ENCODE measurements at places on chromosomes 6 and 20. TPM values are rescaled to one million over a fixed set of nuclear protein-coding genes. Genes with fewer than 3 reads are reported as not detected.

ATAT1 gene
- 6.7 TPM for total RNA-seq

CALHM6 gene
- total RNA-seq, result 0.45 TPM

CCDC170 gene
- total RNA-seq, result 0.07 TPM

GPLD1 gene
- 1.1 TPM for total RNA-seq

ADGRG6 gene
- 62.5 TPM for total RNA-seq
